Aorta (tissue), 5 donors: ENCODE measurements at places on chromosomes 7 and 10. TPM values are rescaled to one million over a fixed set of nuclear protein-coding genes. Genes with fewer than 3 reads are reported as not detected.

DNA sequence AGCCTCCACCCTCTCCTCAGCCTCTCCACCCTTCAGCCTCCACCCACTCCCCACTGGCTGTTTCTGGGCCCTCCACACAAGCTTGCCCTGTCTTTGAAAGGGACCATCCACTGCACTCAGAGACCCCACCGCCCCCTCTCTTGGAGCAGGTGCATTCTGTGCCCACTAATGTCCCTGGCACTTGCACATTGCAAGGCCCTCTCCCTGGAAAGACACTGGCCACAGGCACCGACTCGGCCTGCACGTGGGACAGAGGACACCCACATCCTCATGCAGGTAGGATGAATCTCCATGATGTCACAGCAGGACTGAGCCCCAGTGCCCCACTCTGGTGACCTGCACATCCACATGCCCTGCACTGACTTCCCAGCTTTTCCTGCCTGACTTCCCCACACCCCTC lies 36.8 kb upstream of the EBF3 start:
- DNase-seq: no peak

- DNase-seq: no peak
Measured at GRCh38 chr10:100008708-100009282, 952 bp downstream of the DNMBP start.

GRCh38 chr10:12950583-12951128 lies 50.9 kb downstream of the CCDC3 start:
- no peak for DNase-seq

HOXA5 gene
- total RNA-seq: 8.0 TPM

EN2 gene
- total RNA-seq: not detected

DNA sequence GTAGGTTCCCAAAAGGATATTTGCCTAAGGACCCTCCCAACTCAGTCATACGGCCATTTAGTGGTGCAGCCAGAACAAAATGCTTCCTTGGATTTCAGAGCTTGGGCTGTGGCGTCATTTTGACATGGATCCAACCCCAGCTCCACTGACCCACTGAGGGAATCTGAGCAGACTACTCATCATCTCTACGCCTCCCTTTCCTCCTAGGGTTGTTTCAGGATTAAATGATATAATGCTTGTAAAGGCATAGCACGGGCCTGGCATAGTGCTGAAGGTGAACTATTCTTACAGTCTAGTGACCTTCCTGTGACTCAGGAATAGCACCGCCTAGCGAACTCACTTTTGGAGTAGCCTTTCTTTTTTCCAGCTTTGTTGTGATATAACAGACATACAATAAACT lies 70.3 kb upstream of the LOXL4 start:
- DNase-seq: no peak
